ENCODE measurements at places on chromosomes 12 and 14.
A peak's percentile ranks its signal among the peaks of the same experiment; 100 is the strongest.

- ATAC-seq = no peak
Observed at GRCh38 chr14:106631879-106632278, 1105.5 kb downstream of the TMEM121 start.

DNA sequence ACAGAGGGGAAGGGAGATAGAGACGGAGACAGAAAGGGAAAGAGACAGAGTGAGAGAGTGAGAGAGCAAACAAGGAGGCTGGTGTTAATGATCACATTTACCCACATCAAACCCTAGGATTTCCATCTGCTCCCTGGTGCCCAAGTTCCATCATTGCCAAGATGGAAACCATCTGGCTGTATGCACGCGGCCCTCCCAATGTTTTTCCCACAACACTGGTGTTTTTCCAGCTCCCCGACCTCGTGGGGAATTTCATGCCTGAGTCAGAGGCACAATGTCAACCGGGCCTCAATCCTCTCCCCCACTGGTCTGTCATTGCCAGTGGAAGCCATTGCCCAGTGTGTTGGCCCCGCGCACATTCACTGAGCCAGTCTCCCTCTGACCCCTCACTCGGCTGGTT, 19.9 kb upstream of the BDKRB2 start:
- ATAC-seq = no peak

- ATAC-seq = no peak
Observed at GRCh38 chr14:76884853-76885276, 58.7 kb downstream of the LRRC74A start.

- peak; percentile 34 for ATAC-seq
Observed at GRCh38 chr12:57845478-57846284, 848 bp downstream of the CTDSP2 start.

- ATAC-seq = no peak
Observed at GRCh38 chr14:105848570-105848969, 322.2 kb downstream of the TMEM121 start.

- no peak for ATAC-seq
Observed at GRCh38 chr12:49643961-49644619, 20.7 kb downstream of the PRPF40B start.

- ATAC-seq = no peak
Observed at GRCh38 chr12:70190262-70191010, 52.8 kb upstream of the CNOT2 start.

DNA sequence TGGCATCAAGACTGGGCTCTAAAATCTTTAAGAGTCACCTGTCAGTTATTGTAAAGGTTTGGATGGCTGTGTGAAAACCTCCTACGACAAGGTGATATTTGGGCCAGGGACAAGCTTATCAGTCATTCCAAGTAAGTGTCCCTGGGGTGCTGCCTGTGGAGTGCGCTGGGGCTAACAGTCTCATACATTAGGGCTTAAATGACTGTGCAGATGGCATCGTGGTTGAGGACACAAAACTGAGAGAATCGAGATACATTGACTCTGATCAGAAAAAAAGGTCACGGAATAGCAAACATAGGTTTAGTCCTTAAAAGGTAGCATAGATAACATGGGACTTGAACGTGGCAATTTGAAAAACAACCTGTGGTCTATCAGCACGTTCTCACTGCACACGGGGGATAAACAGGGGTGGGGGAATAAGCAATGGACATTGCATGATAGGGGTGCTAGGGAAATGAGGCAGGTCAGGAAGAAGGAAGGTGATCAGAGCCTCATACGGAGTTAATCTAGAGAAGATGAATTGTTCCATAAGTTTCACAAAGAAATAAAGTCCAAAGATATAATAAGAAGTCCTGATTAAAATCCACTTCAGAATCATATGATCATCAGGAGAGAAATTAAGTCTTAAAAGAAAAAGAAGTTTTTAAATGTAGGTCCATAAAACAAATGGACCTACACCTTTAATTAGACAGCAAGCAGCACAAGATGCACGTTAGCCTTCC, 100.3 kb downstream of the DAD1 start:
- ATAC-seq = peak; percentile 29

DNA sequence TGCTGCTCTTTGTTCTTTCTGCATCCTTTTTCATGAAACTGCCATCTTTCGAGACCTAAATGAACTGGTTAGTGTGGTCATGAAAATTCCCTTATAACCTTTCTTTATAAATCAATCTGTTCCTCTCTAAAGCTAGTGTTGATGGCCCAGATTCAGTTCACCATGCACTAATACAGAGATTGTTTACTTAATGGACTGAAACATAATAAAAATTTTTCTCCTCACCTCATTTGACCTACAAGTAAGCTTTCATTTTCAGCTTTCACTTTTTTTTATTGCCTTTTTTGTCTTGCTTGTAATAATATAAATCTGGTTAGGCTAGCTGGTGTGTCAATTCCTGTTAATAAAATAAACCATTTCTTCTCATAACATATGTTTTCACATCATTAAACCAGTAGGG, 183.8 kb downstream of the CCDC59 start:
- no peak for ATAC-seq

- no peak for ATAC-seq
Observed at GRCh38 chr12:42364692-42365091, 38.7 kb downstream of the PPHLN1 start.

GRCh38 chr14:57761800-57762199, 104.1 kb downstream of the SLC35F4 start:
- ATAC-seq = no peak

DNA sequence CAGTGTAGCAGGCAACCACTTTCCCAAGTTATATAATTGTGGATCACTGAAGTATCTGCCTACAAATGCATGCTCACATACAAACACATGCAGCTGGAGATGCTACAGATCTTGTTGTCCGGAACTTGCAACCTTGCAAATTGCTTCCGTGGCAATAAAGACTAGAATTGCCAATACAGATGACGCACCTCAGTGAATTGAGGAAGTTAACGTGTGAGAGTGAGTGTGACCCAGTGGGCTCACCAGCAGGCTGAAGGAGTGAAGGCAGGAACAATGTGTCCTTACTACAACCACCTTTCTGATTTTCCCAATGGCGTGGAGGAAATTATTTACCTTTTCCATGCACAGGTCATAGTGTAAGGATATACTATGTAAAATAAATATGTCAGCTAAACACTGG, 89.4 kb upstream of the GRIP1 start:
- no peak for ATAC-seq

DNA sequence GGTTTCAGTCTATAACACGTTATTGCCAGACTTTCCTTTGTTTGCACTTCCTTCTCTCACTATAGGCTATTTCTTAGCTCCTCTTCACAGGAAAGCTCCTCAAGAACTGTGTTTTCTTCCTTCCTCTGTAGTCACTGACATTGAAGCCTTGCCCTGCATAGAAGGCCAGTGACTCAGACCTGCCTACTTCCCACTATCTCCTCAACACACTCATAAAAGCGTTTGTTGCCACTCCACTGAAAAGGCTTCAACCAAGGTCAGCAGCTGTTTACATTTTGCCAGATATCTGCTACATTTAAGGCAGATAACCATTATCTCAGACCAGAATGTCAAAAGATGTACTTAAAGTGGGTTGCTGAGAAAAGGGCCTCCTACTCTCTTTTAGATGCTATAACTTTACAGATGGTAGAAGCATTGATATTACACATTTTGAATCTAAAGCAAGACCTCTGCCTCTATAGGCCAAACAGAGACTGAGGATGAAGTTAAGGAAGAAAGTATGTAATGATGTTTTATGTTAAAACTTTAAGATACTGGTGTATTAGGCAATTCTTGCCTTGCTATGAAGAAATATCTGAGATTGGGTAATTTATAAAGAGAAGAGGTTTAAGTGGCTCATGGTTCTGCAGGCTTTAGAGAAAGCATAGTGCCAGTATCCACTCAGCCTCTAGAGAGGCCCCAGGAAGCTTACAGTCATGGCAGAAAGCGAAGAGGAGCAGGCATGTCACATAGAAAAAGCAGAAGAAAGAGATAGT, 233.3 kb upstream of the FLRT2 start:
- no peak for ATAC-seq

- no peak for ATAC-seq
Observed at GRCh38 chr12:82595941-82596340, 90.8 kb upstream of the TMTC2 start.

- ATAC-seq = no peak
Observed at GRCh38 chr14:34012369-34012768, 61.5 kb upstream of the EGLN3 start.

DNA sequence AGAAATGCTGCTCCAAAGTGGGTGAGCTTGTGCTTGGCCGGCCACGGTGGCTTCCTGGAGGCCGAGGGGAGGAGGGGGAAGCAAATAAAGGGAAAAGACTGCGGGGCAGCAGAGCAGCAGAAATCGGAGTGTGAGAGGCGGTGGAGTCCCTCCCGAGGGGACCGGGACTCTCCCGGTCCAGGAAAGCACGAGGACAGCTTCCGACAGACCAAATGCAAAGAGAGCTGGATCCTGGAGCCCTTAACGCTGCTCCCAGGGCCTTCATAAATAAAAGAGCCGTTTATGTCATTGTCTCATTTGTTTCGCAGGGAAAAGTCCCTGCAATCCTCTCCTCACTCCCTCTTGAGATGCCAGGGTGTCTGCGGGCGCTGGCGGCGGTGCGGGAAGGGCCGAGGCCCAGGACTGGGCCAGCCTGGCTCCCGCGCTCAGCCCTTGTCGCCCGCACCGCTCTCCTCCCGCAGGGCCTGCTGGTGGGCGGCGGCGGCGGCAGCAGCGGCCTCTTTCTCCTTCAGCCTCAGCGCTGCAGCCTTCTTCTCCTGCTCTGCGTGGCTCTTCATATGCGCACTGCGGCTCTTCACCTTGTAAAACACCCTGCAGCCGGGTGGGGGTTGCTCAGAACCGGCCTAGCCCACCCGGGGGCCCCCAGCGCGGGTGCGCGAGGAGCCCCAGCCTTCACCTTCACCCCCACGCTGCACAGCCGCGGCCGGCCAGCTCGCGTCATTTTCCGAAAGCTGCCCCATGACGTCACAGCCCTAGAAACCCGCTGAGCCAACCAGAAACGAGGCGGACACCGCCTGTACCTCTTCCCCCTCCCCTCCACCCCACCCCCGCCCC, 4.5 kb upstream of the PNMA1 start:
- ATAC-seq = no peak

GRCh38 chr12:114744691-114745090, 60.7 kb upstream of the TBX3 start:
- ATAC-seq = no peak

- ATAC-seq = no peak
Observed at GRCh38 chr14:92880851-92881250, 42.1 kb upstream of the CHGA start.

GRCh38 chr12:82765971-82766705, 79.4 kb downstream of the TMTC2 start:
- ATAC-seq = no peak

GRCh38 chr12:46530373-46531056, 157.9 kb upstream of the SLC38A2 start:
- ATAC-seq = no peak
